ENCODE measurements at places on chromosomes 12 and 14.
A peak's percentile ranks its signal among the peaks of the same experiment; 100 is the strongest.

DNA sequence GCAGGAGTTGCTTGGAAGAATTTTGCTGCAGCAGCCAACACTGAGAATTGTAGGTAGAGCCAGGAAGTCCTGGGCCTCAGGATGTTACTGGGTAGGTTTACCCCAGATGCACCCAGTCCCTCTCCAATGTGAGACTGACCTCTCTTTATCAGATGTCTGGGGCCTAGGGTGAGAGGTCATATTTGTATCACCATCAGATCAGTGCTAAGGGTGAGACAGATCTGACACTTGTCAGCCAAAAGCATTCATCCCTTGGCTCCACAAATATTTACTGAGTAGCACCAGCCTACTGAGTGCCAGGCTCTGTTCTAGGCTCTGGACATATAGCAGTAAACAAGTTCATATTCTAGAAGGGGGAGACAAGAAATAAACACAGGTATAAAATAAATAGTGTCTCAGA is 4.3 kb downstream of the TROAP start:
- DNase-seq, result no peak

- DNase-seq, result no peak
Measured at GRCh38 chr14:82766996-82767395, 1233.3 kb upstream of the SEL1L start.

DNA sequence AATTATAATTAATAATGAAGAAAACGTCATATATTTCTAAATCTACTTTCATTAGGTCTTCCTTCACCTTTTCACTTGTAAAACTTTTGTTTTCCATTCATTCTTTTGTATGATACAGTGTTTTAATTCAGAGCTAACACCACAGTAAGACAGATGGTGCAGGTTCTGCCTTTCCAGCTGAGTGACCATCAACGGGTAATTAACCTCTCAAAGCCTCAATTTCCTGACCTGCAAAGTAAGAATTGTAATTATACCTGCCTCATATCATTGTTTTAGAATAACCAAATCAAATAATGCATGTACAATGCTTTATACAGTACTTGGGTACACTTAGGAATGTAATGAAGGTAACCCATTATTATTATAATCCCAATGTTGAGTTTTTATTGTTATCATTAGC is 157.6 kb downstream of the FOXA1 start:
- DNase-seq, result no peak

GRCh38 chr14:104101651-104102281 is 16.3 kb downstream of the ASPG start:
- no peak for DNase-seq

DNA sequence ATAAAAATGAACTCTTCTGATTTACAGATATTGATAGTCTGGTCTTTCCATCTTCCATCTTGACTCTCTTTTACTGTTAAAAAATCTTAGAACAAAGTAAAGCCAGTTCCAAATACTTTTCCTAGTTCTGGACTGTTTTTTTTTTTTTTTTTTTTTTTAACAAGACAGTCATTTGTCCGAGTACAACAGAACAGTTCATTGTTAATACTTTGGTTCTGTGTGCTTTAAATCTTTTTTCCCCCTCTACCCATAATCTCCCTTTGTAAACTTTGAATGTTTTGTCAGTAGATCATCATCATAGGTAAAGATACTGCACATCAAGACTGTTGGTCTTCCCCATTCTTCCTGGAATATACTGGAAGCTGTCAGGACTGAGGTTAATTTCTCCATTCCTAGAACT is 38.0 kb downstream of the ADIPOR2 start:
- DNase-seq, result no peak

- DNase-seq, result peak; percentile 39
Measured at GRCh38 chr12:6277982-6278438, 32.5 kb upstream of the PLEKHG6 start.

DNA sequence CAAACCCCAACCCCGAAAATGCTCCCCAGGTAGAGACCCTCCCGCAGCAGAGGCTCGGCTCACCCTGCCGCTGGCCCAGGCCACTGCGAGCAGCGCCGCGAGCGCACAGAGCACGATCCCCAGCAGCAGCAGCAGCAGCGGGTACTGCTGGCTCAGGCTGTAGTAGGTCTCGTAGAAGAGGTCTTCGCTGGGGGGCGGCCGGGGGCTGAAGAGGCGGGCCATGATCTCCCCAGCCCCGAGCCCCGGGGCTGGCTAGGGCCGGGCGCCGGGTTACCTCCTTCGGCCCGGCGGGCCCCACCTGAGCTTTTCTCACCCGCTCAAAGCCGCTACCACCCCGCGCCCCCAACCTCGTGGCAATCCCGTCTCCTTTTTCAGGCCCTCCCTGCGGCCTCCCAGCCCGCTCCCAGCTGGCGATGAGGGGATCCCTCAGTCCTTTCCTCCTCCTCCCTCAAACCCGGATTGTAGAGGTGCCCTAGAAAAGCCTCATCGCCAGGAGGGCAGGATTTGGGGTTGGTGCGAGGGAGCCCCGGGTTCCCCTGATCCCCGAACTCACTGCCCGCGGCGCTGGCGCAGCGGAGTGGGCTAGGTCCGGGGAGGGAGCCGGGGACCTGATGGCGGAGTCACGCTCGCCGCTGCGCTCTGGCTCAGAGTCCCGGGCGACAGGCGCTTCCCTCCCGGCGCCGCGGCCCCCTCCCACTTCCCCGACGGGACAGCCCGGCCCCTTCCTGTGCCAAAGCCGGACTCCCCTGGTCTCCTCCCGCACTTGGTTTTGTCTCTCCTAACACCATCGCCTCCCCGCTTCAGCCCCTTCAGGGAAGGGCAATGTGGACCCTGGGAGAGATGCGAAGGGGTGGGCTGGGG is at the start of gene ADCY4:
ADCY4 (minus strand) TSS at position 641 of the 861 bp plus-strand sequence; CDS start at position 222, 419 bp downstream.
- no peak for DNase-seq

GRCh38 chr14:36423430-36423829 is 96.6 kb downstream of the NKX2-1 start:
- DNase-seq, result no peak

GRCh38 chr12:67442347-67442841 is 173.2 kb downstream of the CAND1 start:
- no peak for DNase-seq

DNA sequence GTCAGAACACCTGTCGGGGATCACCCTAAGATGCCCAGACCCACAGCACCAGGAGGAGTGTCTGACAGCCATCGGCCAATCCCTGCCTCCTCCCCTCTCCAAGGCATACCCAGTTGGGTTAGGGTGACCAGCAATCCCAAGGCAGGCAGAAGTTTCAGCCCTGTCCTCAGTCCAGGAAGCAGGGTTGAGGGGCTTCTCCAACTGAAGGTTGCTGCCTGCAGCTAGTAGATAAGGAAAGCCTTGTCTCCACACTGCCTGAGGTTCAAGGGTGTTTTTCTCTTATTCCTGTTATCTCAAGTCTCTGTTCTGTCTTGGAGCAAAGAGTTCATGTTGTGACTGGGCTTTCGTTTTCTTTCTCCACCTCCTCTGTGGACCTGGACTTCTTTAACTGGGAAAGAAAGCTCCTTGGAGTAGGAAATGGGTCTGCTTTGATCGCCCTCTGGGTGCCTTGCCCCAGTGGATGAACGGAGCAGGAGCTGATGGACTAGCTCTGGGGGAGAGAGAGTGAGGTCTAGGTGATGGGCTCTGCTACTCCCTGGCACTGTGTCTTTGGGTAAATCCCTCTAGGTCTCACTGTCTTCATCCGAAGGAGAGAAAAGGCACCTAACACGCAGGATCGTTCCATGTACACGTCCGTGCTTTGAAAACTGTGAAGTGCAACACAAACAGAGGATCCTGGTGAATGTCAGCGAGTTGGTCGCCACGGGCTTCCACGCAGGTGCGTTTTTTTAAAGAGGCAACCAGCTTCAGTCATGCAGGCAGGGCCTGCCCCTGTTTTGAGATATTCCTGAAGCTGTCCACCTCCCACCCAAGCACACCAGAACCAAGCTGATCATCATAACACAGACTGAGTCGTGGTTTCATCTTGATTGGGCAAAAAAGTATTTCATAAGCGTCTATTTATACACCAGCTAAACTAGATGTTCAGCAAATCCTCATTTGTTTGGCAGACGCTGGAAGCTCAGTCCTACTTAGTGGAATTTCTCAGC is 52.5 kb upstream of the FOXN3 start:
- no peak for DNase-seq

- DNase-seq, result no peak
Measured at GRCh38 chr12:106801830-106802533, 27.5 kb downstream of the RIC8B start.

- DNase-seq, result no peak
Measured at GRCh38 chr12:113418213-113418879, 3.8 kb upstream of the SDSL start.

GRCh38 chr12:109775172-109775881 is 57.9 kb downstream of the TRPV4 start:
- DNase-seq, result peak; percentile 68

DNA sequence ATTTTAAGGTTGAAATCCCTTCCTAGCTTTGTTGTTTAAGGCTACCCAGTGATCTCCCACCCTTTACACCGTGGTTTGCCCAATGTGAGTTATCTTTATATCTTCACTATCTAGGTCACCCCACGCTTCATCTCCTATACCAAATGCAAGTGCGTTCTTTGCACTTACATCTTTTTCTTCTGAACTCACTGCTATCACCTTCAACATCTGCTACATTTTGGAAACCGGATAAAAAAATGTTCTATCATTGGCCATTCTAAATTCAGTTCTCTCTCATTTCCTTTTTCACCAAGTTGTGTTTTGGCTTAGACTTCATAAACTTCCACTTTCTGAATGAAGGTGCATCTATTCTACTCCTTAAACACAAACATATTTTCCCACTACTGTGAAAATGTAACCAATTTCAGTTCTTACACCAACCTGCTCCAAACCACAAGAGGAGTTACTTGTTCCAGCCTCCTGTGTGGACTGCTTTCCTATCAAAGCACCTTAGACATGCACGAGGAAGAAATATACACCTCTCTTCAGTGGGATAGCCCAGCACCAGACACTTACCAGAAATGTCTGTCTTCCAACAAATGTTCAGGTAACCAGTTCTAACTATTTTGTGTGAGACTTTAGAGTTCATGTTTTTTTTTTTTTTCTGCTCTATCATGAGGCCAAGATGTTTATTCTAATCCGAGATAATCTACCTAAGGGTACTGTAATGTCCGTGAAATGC is 21.9 kb downstream of the CLEC9A start:
- no peak for DNase-seq

GRCh38 chr12:128043317-128043716 is 223.7 kb upstream of the TMEM132C start:
- DNase-seq, result no peak

DNA sequence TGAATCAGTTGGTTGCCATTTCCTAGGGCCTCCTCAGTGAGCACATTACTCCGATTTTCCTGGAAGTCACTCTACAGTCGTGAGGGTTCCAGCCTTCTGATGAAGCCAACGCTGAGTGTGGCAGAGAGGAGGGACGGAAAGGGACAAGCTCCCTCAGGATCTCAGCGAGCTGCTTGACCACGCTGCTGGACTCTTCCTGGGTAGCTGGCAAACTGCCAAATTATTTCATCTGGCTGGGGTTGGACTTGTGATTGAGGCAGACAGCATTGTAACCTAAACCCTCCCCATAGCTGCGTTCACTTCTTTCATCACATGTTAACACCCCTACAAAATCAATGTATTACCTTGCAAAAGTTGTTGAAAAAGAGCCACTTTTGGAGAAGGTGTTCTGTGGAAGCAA is 69.6 kb upstream of the CHST11 start:
- DNase-seq, result no peak

DNA sequence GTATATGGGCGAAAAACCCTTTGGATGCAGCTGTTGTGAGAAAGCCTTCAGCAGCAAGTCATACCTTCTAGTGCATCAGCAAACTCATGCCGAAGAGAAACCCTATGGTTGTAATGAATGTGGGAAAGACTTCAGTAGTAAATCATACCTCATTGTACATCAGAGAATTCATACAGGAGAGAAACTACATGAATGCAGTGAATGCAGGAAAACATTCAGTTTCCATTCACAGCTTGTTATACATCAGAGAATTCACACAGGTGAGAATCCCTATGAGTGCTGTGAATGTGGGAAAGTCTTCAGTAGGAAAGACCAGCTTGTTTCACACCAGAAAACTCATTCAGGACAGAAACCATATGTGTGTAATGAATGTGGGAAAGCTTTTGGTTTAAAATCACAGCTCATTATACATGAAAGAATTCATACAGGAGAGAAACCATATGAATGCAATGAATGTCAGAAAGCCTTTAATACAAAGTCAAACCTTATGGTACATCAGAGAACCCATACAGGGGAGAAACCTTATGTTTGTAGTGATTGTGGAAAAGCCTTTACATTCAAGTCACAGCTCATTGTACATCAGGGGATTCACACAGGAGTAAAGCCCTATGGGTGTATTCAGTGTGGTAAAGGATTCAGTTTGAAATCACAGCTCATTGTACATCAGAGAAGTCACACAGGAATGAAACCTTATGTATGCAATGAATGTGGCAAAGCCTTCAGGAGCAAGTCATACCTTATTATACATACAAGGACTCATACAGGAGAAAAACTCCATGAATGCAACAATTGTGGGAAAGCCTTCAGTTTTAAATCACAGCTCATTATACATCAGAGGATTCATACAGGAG is 21.4 kb downstream of the ZNF268 start:
- DNase-seq, result no peak

GRCh38 chr14:55589171-55589570 is 9.2 kb downstream of the KTN1 start:
- no peak for DNase-seq

DNA sequence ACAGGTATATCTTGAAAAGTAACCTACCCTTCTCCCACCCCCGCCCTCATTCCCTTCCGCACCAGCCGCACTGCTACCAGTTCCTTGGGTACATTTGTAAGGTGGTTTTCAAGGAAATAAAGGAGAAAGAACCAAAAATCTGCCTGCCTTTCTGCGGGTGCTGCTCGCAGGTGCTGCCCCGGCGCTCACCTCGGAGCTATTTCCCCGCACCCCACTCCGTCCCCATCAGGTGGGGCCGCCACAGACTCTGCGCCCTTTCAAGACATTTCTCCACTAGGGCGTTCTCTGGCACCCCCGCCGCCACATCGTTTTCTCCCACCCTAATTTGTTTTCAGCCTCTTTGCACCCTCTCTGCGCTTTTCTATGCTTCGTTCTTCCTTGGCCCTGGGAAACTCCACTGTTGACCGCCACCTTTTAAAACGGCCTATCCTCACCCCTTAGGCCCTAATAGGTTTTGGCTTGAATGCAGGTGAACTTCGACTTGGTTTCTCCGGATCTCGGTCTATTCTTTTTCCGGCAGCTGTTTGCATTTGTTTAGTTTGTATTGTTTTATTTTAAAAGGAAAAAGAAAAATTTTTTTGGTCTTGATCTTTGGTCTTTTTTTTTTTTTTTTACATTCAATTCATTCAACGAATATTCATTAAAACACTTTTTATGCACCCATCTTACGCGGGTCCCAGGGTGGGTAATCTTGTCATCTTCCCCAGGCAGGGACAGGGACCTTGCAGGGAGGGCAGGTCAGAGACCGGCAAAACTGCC is 3.0 kb downstream of the VSX2 start:
- no peak for DNase-seq

DNA sequence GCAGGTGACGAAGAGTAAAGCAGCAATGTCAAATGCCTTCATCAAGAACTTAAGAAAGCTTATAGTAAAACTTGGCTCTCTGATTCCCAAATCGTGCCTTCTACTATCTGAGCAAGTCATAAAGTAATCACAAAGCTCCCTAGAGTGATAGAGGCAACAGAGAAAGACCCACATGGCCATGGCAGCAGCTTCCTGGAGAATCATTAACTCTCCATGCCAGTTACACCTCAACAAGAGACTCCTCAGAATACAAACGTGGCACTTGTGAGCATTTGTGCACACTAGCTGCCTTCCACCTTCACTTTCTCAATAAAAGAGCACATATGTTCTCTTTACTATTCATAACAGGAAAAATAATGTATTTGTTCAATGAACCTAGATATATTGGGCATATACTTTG is 48.0 kb downstream of the PLCZ1 start:
- DNase-seq, result no peak
